ENCODE measurements at places on chromosomes 13 and 19.
A peak's percentile ranks its signal among the peaks of the same experiment; 100 is the strongest.

DNA sequence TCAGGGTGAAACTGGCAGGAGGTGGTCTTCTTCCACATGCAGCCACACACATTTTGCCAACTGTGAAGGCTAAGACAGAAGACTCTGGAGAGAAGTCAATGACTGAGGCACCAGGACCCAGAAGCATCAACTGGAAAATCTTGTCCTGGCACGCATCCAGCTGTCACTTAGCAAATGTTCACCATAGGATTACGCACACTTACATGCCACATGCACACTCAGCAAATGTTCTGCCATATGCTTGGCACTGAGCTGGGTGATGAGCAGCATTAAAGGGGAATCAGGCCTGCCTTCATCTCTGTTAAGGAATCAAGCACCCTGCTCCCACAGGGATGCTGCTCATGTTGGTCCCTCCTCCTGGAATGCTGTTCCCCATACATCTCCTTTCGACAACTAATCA is 5.1 kb downstream of the ZNF599 start:
- DNase-seq, result no peak
- H3K27ac ChIP-seq, result no peak overlapping the region
- H3K4me1 ChIP-seq, result peaks cover 5% of the 10 kb centered on the region
- H3K36me3 ChIP-seq, result no peaks in the 10 kb centered on the region
- no peak overlapping the region for H3K4me3 ChIP-seq

DNA sequence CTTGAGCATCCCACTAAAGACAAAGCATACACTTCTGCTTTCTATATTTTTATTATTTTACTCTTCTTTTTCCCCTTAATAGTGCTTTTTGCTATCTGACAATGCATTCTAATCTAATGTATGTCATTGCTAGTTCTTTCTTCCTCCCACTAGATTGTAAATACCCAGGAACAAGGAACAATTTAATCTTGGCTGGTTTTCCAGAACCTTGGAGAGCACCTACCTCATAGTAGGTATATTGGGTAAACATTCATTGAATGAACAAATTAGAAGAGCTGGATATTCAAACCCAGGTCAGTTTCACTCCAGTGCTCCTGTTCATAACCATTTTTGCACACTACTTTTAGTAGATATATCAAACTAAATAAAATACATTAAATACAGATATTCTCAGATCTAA is 1617.6 kb upstream of the SLC10A2 start:
- no peaks in the 10 kb centered on the region for H3K27me3 ChIP-seq
- H3K27ac ChIP-seq, result no peak overlapping the region
- no peak for DNase-seq
- H3K36me3 ChIP-seq, result no peaks in the 10 kb centered on the region
- no peak overlapping the region for H3K4me3 ChIP-seq

- H3K4me1 ChIP-seq, result no peaks in the 10 kb centered on the region
- no peak overlapping the region for H3K27ac ChIP-seq
- DNase-seq, result no peak
- H3K4me3 ChIP-seq, result no peak overlapping the region
- no peaks in the 10 kb centered on the region for H3K27me3 ChIP-seq
These were observed 64.8 kb upstream of the ZNF536 start for GRCh38 chr19:30307191-30307974.

- no peak for DNase-seq
- no peak overlapping the region for H3K27ac ChIP-seq
- no peaks in the 10 kb centered on the region for H3K36me3 ChIP-seq
- H3K4me1 ChIP-seq, result no peaks in the 10 kb centered on the region
- H3K27me3 ChIP-seq, result no peaks in the 10 kb centered on the region
These were observed 32.7 kb downstream of the FBN3 start for GRCh38 chr19:8116437-8117293.

DNA sequence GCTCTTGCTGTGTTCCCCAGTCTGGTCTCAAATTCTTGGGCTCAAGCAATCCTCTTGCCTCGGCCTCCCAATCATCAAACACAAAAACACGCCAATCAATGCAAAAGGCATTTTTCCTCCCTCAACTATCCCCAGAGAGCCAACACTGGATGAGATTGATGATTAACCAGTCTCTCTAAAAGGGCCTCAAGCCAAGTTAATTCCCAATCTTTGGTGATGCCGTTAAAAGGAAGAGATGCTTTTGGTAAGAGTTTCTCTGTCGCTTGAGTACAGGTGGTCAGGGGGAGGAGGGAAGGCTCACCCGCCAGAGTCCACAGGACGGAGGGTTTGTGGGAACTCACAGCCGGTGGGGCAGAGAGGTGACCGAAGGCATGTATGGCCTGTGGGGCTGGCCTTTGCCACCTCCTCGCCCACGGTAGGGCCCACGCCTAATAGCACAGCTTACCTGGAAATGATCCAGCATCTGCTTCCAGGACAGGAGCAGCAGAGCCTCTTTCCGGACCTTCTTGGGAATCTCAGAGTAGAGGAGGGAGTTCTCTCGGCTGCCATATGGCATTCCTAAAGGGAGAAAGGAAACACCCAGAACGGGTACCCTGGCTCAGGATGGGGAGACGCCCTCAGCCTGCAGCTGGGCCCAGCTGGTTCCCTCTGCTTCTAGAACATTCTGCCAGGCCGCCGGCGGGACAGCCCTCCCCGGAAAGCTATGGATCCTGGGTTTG is 18.1 kb downstream of the DPP9 start:
- H3K4me3 ChIP-seq, result no peak overlapping the region
- peak overlapping the region; percentile 51 for H3K27ac ChIP-seq
- H3K27me3 ChIP-seq, result no peaks in the 10 kb centered on the region
- DNase-seq, result peak; percentile 42

- H3K27ac ChIP-seq, result no peak overlapping the region
- H3K4me1 ChIP-seq, result peaks cover 5% of the 10 kb centered on the region
- no peaks in the 10 kb centered on the region for H3K36me3 ChIP-seq
- no peak overlapping the region for H3K4me3 ChIP-seq
- H3K27me3 ChIP-seq, result no peaks in the 10 kb centered on the region
These were observed 152.6 kb downstream of the KDM4B start for GRCh38 chr19:5121266-5122120.

GRCh38 chr13:107119989-107120881 is 552.3 kb upstream of the ARGLU1 start:
- peaks cover 2% of the 10 kb centered on the region for H3K4me1 ChIP-seq
- H3K4me3 ChIP-seq, result no peak overlapping the region
- H3K27ac ChIP-seq, result no peak overlapping the region
- no peaks in the 10 kb centered on the region for H3K27me3 ChIP-seq

GRCh38 chr13:97076898-97077297 is 82.6 kb upstream of the OXGR1 start:
- no peak overlapping the region for H3K27ac ChIP-seq
- H3K27me3 ChIP-seq, result no peaks in the 10 kb centered on the region
- no peak for DNase-seq
- H3K4me3 ChIP-seq, result no peak overlapping the region
- no peaks in the 10 kb centered on the region for H3K4me1 ChIP-seq
- H3K36me3 ChIP-seq, result no peaks in the 10 kb centered on the region

GRCh38 chr13:68026077-68026476 is 795.9 kb upstream of the PCDH9 start:
- H3K27ac ChIP-seq, result no peak overlapping the region
- no peaks in the 10 kb centered on the region for H3K4me1 ChIP-seq
- no peak overlapping the region for H3K4me3 ChIP-seq
- H3K27me3 ChIP-seq, result no peaks in the 10 kb centered on the region
- no peaks in the 10 kb centered on the region for H3K36me3 ChIP-seq
- no peak for DNase-seq

DNA sequence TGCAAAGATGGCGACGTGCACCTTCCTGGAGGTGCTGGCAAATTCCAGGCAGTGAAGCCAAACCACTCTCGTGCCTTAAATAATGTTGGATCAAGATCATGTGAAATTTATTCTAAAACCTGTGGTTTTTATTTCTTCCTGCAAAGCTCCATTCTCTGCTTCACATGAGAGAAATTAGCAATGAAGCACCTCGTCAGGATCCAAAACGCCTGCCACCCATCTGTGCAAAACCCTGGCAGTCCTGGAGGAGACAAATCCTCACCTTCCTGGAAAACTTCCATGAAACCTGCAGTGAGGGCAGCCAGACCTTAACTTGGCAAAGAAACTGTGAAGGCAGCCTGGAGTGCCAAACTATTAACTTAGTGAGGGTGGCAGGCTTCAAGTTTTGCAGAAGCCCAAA is 47.6 kb downstream of the CHST8 start:
- no peak for DNase-seq
- no peak overlapping the region for H3K27ac ChIP-seq
- no peaks in the 10 kb centered on the region for H3K4me1 ChIP-seq
- H3K27me3 ChIP-seq, result no peaks in the 10 kb centered on the region
- no peak overlapping the region for H3K4me3 ChIP-seq

Data from ovary (tissue), 10 donors.